NCI-H82 (cell line): ENCODE measurements at places on chromosomes 12 and 14.

GRCh38 chr12:26566675-26567074, 266.3 kb downstream of the ITPR2 start:
- peak; percentile 56 for DNase-seq

DNA sequence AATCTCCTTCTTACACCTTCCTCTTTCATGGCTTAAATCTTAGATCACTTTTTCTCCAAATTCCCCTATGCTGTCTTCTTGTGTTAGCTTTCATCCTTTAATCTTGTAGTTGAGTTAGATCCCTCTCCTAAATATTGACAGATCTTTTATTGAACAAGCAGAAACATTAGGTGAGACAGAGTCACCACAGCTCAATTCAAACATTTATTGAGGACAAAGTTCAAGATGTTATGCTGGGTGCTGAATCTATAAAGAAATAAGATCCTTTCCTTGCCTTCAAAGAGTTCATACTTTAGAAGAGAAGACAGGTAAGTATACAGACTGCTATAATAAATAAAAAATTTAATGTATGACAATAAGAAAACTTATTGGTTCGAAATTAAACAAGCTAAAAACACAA, 109.7 kb downstream of the TXNDC16 start:
- DNase-seq: no peak

DNA sequence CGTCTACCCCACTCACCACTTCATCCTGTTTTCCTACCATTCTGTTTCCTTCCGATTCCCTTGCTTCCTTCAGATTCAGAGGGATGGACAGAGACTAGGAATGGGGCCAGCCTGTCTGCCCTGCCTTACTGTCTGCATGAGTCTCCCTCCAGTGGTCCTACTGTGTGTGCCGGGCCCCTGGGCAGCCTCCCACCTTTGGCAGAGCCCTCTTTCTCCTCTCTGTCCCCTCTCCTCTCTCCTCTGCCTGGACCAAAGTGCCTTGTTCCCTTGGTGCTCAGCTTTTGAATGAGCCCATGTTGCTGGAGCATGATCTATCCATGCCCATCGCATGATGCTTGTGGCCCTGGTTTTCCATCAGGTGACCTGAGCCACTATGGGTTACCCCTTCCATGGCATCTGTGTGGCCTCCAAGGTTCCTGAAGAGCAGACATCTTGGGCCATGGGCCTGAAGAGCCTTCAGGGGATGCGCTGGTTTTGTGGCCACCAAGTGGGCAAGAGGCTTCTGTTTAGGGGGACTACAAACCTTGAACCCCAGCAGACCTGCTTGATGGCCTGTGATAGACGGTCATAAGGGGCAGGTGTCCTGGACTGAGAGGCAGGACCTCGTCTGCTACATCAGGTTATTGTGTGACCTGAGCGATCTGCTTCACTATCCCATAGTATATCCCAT, 54.2 kb upstream of the BCL11B start:
- DNase-seq: no peak

DNA sequence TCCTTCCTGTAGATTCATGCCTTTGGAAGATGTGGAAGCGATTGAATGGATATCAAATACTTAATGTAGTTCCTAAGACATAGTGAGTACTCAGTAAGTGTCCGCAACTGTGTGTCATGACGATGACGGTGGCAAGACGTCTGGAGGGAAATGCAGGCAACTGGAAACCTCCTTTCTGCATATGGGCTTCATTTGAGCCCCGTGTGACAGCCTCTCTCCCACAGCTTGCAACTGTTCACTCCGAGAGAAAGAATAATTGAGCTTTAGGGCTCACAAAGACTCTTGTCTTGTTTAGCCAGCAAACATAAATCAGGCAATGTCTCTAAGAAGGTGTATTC, 6.9 kb downstream of the CFAP251 start:
- no peak for DNase-seq

DNA sequence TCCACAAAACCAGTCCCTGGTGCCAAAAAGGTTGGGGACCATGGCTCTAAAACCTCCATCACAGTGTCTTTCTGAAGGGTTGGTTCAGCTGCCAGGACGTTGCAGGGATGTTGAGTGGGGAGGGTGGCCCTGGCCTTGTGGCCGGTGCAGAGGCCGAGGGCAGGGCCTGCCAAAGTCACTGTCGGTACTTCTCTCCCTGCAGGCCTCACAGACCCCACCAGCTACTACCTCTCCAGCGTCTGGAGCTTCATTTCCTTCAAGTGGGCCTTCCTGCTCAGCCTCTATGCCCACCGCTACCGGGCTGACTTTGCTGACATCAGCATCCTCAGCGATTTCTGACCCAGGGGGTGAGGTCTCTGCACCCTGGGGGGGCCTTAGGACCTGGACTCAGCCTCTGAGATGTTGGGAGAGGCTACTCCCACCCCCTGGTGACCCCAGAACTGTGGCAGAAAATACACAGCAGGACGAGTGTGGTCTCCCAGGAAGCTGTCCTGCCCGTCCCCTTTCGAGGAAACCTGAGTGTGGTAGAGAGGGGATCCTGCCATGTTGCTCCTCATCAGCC, 7.0 kb downstream of the SLC48A1 start:
- no peak for DNase-seq

DNA sequence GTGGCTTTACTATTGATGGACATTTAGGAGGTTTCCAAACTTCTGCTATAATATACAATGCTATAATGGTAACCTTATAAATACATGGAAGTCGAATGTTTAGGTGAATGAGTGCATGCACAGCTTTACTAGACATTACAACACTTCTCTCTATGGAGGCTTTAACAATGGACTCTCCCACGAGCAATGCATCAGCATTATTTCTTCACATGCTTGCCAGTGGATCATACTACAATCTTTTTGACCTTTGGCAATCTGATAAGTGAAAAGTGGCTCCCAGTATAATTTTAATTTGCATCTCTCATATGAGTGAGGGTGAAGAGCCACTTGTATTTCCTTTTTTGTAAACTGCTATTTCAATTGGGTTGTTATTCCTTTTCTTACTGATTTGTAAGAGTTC, 18.2 kb downstream of the RDH12 start:
- DNase-seq: no peak
